ENCODE measurements at places on chromosomes 5 and 9. TPM values are rescaled to one million over a fixed set of nuclear protein-coding genes. Genes with fewer than 3 reads are reported as not detected.

The MSMP gene
- not detected for total RNA-seq

The WDR38 gene
- total RNA-seq, result not detected

The LCN10 gene
- total RNA-seq, result not detected

The SARDH gene
- total RNA-seq, result 0.15 TPM

The KIF4B gene
- total RNA-seq, result not detected
